Colonic mucosa (tissue), 4 donors: ENCODE measurements at places on chromosomes 3 and 15. TPM values are rescaled to one million over a fixed set of nuclear protein-coding genes. Genes with fewer than 3 reads are reported as not detected.

Gene NMNAT3
- 4.6 TPM for total RNA-seq

DNA sequence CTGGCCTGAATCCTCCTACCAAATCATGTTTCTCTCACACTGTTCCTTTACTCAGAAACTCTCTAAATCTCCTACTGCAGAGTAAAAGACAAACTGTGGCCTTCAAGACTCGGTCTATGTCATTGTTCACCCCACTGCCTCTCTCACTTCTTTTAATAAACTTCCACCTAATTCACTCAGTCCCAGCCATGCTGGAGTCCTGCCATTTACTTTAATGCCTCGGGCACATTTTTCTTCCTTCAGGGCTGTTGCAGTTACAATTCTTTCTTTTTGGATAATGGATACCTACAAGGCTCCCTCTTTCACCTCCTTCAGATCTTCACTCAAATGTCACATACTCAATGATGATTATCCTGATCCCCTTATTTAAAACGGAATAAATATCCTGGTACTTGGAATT, 955.6 kb downstream of the ROBO1 start:
- H3K4me1 ChIP-seq, result no peaks in the 10 kb centered on the region
- no peak overlapping the region for H3K27ac ChIP-seq
- no peaks in the 10 kb centered on the region for H3K27me3 ChIP-seq

DNA sequence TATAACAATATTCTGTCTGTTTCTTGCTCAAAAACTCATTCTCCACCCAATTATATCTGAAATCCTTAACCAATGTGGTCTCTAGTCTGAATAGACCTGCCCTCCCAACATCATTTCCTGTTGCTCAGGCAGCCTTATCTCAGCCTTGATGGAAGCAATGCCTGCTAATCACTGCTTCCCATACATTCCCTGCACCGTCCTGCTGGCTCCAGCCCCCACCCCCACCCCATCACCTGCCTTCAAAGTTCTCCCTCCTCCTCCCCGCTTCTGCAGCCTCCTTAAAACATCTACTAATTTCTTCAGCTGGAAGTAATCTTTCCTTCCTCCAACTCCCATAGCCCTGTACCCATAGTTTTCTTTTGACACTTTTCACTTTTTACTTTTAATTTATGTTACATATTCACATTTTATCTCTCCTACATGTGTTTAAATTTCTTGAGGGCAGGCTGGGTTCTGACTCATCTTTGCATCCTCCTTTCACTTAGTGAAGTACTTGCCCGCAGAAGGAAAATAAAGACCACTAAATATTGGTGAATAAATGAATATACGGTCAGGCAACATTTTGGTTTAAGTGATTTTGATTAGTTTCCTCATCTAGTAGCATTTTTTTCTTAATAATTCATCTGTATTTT, 98.2 kb downstream of the MEIS2 start:
- DNase-seq, result no peak
- H3K27me3 ChIP-seq, result no peaks in the 10 kb centered on the region
- no peak overlapping the region for H3K4me3 ChIP-seq
- H3K27ac ChIP-seq, result no peak overlapping the region
- no peaks in the 10 kb centered on the region for H3K36me3 ChIP-seq
- no peaks in the 10 kb centered on the region for H3K4me1 ChIP-seq

DNA sequence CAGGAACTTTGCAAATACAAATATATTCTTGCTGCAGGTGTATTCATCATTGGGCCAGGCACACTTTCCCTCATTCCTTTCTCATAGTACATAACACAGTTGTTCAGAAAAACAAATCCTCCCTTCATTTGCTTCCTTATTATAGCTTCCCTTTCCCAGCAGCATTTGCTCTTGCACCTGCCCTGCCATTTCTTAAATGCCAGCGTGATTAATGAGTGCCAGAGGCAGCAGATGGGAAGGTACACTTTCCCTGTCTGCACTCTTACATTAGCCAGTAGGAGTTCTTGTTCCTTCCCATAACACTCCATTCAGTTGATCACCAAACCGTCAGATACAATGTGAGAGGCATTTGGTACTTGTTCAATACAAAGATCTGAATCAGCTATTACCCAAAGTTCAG, 128.5 kb upstream of the GAP43 start:
- DNase-seq, result no peak
- no peak overlapping the region for H3K4me3 ChIP-seq
- no peaks in the 10 kb centered on the region for H3K36me3 ChIP-seq

DNA sequence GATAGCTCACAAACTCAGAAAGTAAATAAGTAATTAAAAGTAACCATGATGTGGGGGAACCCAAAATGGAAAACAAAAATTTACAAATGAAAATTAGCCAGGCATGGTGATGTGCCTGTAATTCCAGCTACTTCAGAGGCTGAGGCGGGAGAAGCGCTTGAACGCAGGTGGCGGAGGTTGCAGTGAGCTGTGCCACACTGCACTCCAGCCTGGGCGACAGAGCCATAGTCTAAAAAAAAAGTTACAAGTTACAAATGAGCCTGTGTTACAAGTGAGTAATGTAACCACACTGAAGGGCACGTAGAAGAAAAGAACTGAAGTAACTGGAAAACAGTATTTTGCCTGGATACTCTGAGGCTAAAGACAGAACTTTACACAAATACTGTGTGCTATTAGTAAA, 11.3 kb downstream of the EXOSC7 start:
- H3K27ac ChIP-seq, result no peak overlapping the region
- no peak for DNase-seq
- H3K4me1 ChIP-seq, result no peaks in the 10 kb centered on the region
- H3K36me3 ChIP-seq, result no peaks in the 10 kb centered on the region
- no peak overlapping the region for H3K4me3 ChIP-seq
- no peaks in the 10 kb centered on the region for H3K27me3 ChIP-seq

DNA sequence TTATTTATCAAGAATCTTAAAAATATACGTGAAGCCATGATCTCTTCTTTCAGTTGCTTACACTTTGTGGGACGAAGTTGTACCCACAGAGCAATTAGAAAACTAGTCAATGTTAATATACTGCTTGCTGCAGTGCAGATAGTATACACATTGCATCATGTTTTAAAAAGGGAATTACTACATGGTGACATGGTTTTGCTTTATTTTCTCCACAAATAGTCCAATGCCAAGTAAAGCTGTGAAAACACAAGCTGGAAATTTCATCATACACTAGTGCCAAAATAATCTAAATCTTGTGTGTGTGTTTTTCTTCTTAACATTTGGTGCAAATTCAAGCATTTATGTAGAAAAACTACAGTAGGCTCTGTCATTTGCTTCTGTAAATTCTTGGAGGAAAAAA, 233.0 kb downstream of the EPHA3 start:
- no peaks in the 10 kb centered on the region for H3K4me1 ChIP-seq
- no peaks in the 10 kb centered on the region for H3K27me3 ChIP-seq
- H3K36me3 ChIP-seq, result no peaks in the 10 kb centered on the region
- no peak overlapping the region for H3K4me3 ChIP-seq
- DNase-seq, result no peak
- no peak overlapping the region for H3K27ac ChIP-seq

GRCh38 chr3:144810160-144810559, 838.5 kb downstream of the DIPK2A start:
- DNase-seq, result no peak
- no peaks in the 10 kb centered on the region for H3K36me3 ChIP-seq
- no peak overlapping the region for H3K27ac ChIP-seq
- no peaks in the 10 kb centered on the region for H3K4me1 ChIP-seq
